ENCODE measurements at places on chromosomes 5 and 9. TPM values are rescaled to one million over a fixed set of nuclear protein-coding genes. Genes with fewer than 3 reads are reported as not detected.

C9orf153 gene
- 0.87 TPM for total RNA-seq

APBA1 gene
- total RNA-seq, result 0.83 TPM

SLC6A3 gene
- total RNA-seq, result not detected

NMUR2 gene
- total RNA-seq, result not detected

BTNL8 gene
- total RNA-seq, result not detected

NUDT12 gene
- total RNA-seq, result 2.8 TPM

IL7R gene
- 2,390 TPM for total RNA-seq

TUBB4B gene
- total RNA-seq, result 99.8 TPM

DDX46 gene
- total RNA-seq, result 59.9 TPM

SLC25A2 gene
- 0.38 TPM for total RNA-seq

SEMA6A gene
- not detected for total RNA-seq

PCDHGB2 gene
- total RNA-seq, result 0.64 TPM

HTR1A gene
- not detected for total RNA-seq

DNA sequence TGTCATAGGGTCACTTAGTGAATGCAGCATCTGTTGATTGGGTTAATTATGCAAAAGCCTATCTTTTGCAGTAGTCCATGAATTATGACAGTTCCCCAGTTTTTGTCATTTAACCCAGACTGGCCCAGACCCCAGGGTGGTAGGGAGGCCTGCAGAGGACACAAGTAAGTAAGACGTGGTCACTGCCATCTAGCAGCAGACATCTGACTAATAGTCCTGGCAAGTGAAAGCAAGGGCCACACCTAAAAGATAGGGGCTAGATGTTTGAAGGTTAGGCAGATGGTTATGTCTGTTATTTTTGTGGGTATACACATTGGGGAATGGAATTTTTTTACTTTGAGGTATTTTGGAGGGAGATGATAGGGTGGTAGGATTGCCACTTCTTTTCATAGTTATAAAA is 48.0 kb downstream of the RAB14 start:
- no peak overlapping the region for H3K4me3 ChIP-seq
- peaks cover 13% of the 10 kb centered on the region for H3K4me1 ChIP-seq
- no peaks in the 10 kb centered on the region for H3K27me3 ChIP-seq
- H3K36me3 ChIP-seq, result peaks cover 53% of the 10 kb centered on the region

DNA sequence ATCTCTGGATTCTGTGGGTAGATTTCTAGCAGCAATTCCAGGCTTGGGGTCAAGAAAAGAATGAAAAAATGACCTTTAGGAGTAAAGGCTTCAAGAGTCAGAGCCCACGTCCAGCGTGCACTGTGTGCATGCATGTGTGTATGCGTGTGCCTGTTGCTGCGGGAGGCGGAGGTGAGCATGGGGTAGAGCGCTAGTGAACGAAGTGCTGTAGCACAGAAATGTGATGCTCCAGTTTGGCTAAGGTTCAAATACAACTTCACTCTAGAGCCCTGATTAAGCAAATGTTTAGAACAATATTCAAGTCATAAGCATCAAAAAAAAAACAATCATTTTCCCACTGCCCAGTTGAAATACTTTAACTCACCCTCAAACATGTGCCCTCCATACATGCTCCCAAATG is 403.9 kb downstream of the ZNF608 start:
- H3K4me3 ChIP-seq, result no peak overlapping the region
- no peaks in the 10 kb centered on the region for H3K36me3 ChIP-seq
- no peak for DNase-seq
- H3K27ac ChIP-seq, result no peak overlapping the region
- no peaks in the 10 kb centered on the region for H3K27me3 ChIP-seq

- H3K4me1 ChIP-seq, result no peaks in the 10 kb centered on the region
- no peak overlapping the region for H3K27ac ChIP-seq
- H3K36me3 ChIP-seq, result no peaks in the 10 kb centered on the region
- no peak for DNase-seq
Measured at GRCh38 chr5:104942735-104943134, 1380.1 kb upstream of the NUDT12 start.

- no peaks in the 10 kb centered on the region for H3K4me1 ChIP-seq
- no peak overlapping the region for H3K4me3 ChIP-seq
- H3K27me3 ChIP-seq, result no peaks in the 10 kb centered on the region
- H3K27ac ChIP-seq, result no peak overlapping the region
- no peak for DNase-seq
Measured at GRCh38 chr5:144531188-144531587, 360.5 kb downstream of the KCTD16 start.

GRCh38 chr9:113886026-113886369 is 9.9 kb downstream of the ZNF618 start:
- H3K4me3 ChIP-seq, result no peak overlapping the region
- H3K27me3 ChIP-seq, result no peaks in the 10 kb centered on the region
- peaks cover 12% of the 10 kb centered on the region for H3K4me1 ChIP-seq
- DNase-seq, result no peak
- no peaks in the 10 kb centered on the region for H3K36me3 ChIP-seq

GRCh38 chr5:89733772-89734171 is 675.8 kb downstream of the CETN3 start:
- H3K27me3 ChIP-seq, result no peaks in the 10 kb centered on the region
- no peak overlapping the region for H3K4me3 ChIP-seq
- DNase-seq, result no peak
- no peaks in the 10 kb centered on the region for H3K36me3 ChIP-seq

DNA sequence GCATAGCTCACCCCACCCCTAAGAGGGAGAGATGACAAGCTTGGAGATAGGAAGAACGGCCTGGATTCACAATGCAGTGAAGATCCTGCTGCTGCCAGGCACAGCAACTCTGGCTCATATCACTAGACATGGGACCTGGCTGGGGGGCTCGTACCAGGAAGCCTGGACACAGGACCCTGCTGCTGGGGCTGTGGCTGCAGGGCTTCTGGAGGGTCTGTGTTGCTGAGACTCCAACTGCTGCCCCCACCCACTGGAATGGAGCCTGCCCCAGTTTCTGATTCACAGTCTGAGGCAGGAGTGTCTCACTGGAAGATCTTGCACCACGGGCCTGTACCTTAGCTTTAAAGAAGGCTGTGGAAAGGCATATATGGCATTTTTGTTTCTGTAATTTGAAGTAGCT is 31.0 kb upstream of the GLRX start:
- no peaks in the 10 kb centered on the region for H3K36me3 ChIP-seq
- H3K4me1 ChIP-seq, result no peaks in the 10 kb centered on the region
- no peak overlapping the region for H3K27ac ChIP-seq
- DNase-seq, result no peak
- H3K4me3 ChIP-seq, result no peak overlapping the region

DNA sequence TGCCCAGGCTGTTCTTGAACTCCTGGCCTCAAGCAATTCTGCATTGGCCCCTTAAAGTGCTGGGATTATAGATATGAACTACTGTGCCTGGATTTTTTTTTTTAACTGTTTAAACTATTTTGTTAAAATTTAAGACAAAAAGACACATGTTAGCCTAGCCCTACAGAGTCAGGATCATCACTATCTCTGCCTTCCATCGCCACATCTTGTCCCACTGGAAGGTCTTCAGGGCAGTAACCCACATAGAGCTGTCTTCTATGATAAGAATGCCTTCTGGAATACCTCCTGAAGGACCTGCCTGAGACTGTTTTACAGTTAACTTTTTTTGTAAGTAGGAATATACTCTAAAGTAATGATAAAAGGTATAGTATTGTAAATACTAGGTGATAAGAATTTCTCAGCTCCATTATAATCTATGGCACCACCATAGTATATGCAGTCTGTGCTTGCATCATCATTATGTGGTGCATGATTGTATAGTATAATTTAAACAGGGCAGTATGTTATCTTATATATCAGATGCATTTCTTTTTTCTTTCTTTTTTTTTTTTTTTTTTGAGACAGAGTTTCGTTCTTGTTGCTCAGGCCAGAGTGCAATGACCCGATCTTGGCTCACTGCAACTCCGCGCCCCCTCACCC is 52.7 kb downstream of the DENND4C start:
- no peak for DNase-seq
- no peak overlapping the region for H3K4me3 ChIP-seq
- H3K27ac ChIP-seq, result no peak overlapping the region
- H3K27me3 ChIP-seq, result no peaks in the 10 kb centered on the region

DNA sequence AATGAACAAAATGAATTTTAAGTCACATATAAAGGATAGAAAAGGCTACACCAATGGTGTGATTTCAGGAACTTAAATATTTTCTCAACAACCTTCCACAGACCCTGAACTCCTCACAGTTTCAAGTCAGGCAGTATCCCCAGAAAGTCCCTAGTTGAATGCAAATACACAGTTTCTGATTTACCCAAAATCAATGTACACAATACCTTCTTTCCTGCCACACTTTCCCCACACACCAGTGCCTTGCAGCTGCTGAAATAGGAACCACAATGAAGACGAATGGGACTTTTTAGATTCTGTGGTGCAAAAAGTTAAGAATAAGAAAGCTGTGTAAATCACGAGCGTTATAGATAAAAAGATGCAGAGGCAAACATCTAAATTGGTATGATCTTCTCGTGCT is 552.4 kb upstream of the MEF2C start:
- H3K4me1 ChIP-seq, result no peaks in the 10 kb centered on the region
- no peak for DNase-seq
- no peaks in the 10 kb centered on the region for H3K27me3 ChIP-seq
- no peak overlapping the region for H3K4me3 ChIP-seq

DNA sequence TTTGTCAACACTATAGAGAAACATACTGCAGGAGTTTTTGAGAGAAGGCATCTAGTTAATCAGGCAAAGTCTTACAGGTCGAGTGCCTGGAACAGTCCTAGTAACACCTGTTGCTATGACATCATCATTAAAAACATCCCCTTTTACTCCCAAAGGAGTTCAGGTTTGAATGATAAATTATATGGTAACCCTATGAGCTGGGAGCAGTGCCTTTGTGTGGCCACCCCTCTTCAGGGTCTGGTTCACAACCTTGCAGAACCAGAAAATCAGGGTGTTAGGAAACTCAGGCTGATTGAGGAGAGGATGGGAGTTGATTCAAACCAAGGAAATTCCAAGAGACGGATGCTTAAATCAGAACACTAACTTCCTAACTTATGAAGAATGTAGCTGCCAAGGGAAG is 179.1 kb upstream of the RASEF start:
- H3K4me1 ChIP-seq, result no peaks in the 10 kb centered on the region
- H3K27me3 ChIP-seq, result no peaks in the 10 kb centered on the region
- DNase-seq, result no peak
- H3K36me3 ChIP-seq, result no peaks in the 10 kb centered on the region
- no peak overlapping the region for H3K27ac ChIP-seq

DNA sequence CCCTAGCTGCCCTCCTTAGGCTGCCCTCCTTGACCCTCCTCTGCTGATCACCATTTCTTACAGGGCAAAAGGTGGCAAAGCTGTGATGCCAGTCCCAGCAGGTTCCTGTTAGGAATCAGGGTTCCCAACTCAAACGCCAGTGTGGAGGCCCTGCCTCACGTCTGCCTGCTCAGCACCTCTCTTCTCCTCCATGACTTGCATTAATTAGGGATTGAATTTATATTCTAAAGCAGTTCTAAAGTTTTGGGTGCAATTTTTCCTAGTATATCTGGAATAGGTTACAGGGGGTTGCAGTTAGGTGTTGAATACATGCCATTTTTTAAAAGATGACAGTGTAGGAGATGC is 13.2 kb upstream of the PLEKHG4B start:
- H3K4me1 ChIP-seq, result no peaks in the 10 kb centered on the region
- H3K27ac ChIP-seq, result no peak overlapping the region
- no peak overlapping the region for H3K4me3 ChIP-seq
- H3K27me3 ChIP-seq, result no peaks in the 10 kb centered on the region
- no peak for DNase-seq
- H3K36me3 ChIP-seq, result no peaks in the 10 kb centered on the region

Data from CD4-positive, alpha-beta memory T cell (primary cell).